Fibroblast of pulmonary artery (primary cell): ENCODE measurements at places on chromosomes 6 and 20.

GRCh38 chr20:50366270-50367103 lies 143.7 kb upstream of the PTPN1 start:
- DNase-seq, result peak; percentile 89

DNA sequence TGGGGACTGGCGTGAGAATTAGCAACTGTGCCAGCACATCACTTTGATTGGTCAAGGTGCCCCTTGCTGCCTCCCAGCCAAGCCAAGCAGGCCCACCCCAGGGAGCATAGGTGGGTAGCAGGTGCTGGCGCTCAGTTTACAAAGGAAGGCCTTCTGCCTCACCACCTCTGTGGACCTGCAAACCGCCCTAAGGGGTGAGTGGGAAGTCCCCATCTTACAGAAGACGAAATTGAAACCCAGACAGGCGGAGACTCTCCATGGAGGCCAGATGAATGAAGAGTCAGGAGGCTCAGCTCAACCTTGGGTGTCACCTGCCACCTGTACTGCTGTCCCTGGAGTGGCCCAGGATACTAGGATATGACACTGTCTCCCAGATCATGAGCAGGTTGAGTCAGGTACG lies 21.5 kb upstream of the MAS1L start:
- no peak for DNase-seq

DNA sequence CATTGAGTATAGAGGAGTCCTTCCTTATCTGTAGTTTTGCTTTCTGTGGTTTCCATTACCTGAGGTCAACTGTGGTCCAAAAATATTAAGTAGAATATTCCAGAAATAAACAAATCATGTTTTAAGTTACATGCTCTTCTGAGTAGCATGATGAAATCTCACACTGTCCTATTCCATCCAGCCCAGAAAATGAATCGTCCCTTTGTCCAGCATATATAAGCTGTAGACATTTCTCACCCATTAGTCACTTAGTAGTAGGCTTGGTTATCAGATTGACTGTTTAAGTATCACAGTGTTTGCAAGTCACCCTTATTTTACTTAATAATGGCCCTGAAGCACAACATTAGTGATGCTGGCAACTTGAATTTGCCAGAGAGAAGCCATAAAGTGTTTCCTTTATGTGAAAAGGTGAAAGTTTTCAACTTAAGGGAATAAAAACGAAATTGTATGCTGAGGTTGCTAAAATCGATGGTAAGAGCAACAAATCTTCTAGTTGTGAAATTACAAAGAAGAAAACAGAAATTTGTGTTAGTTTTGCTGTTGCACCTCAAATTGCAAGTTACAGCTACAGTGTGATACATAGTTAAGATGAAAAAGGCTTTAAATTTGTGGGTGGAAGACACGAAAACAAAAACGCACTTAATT lies 198.6 kb upstream of the SIM1 start:
- peak; percentile 86 for DNase-seq

DNA sequence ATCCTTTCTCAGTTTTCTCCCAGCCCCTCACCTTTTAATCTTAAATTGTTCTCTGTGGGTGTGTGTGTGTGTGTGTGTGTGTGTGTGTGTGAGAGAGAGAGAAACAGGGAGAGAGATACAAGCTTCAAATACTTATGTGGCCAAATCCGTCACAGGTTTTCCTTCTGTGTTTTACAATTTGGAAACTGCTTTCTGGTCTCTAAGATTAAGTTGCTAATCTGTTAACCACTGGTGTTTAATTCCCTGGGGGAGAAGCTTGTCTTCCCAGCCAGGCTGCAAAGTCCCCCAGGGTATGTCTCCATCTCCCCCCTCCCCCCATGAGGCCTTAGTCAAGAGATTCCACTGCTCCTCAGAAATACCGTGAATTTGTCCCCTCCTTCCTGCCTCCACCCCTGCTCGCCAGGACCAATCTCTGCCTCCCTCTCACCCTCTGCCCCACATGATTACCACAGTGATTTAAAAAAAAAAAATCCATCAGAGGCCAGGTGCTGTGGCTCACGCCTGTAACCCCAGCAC lies 49.0 kb downstream of the RIPOR3 start:
- no peak for DNase-seq

DNA sequence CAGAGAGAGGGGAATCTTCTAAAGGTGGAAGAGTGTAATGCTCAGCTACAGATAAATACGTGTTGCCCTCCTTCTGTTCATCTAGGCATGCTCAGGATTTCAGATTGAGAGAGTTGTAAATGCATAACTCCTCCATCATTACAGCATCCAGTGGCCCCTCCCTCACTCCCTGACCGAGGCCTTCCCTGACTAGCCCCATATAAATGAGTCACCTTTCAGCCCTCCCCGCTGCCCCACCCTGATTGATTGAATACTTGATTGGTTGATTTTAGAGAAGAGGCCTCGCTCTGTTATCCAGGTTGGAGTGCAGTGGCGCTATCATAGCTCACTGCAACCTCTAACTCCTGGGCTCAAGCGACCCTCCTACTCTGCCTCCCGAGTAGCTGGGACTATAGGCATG lies 193.7 kb downstream of the EYA2 start:
- DNase-seq, result no peak

DNA sequence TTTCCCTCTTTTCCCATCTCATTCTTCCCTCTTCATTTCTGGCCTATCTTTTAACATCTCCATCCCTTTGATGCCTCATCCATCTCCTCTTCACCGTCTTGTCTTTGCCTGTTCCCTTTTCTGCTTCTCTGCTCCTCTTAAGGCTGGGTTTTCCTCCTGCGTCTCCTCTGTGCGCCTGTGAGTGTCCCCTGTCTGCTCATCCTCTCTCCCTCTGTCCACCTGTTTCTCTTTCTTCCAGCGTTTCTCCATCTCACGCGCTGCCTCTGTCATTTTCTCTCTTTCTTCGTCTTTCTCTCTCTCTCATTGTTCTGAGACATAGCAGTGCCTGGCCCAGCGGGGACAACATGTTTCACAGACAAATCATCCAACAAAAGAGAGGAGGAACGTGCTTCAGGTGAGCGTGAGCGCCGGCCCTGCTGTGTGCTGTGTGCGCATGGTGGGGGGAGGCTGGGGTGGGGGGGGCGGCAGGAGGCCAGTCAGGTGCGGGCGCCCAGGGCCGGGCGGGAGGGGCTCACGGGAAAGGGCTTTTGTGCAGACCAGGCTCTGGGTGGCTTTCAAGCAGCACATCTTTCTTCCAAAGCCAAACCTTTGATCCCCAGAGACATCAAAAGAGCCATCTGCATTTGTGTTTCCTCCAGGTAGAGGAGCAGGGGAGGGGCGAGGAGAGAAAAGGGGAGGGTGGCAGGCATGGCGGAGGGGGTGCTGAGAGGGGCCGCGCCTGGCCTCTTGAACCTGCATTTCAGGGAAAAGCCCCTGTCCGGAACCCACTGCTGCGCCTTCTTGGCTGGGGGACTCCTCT lies 121.3 kb downstream of the VEGFA start:
- no peak for DNase-seq

DNA sequence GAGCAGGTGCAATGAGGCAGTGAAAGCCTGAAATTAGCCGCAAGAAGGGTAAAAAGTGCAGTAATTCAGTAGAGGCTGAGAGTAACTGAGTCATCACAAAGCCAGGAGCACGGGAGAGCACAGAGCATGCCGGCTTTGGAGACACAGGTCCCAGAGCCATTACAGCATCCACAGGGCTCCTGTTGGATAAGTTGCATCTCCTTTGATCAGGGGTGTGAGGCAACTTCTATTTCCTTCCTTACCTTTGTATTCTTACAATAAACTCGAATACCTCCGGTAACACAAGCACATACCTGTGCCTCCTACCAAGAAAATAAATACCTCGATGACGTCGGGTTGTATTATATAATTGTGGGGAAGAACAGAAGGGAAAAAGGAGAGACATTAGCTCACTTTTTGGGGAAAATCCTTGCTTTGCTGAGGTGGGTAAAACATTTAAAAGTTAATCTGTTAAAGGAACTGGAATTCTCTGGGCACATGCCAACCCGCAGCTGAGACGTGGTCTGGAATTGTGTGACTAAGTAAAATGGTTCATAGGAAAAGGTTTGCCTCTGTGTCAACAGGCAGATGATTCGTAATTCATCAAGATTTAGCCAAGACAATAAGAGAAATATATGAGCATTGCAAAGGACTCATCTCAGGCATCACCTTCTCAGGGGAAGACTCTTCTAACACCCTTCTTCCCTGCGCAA lies 360.7 kb upstream of the ZFP64 start:
- DNase-seq, result peak; percentile 42

- no peak for DNase-seq
Observed at GRCh38 chr6:44230034-44230675, 6.8 kb downstream of the SLC29A1 start.

- DNase-seq, result no peak
Observed at GRCh38 chr6:122996794-122997505, 915 bp downstream of the CLVS2 start.

DNA sequence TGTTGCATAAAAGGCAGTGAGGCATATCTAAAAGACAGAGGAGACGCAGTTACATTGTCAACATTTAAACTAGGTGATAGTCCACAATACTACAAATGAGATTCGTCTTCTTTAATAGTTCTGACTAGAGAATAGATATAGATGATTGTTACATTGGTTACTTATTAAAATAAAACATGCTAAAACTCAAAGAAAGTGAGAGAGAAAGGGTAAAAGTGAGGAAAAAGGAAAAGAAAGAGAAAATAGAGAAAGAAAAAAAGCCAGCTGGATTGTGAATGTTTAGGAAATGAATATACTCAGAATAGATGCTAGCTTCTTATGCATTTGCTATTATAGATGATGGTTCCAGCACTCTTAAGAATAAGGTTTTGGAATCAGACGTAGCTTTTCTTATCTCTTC lies 27.7 kb upstream of the FAM162B start:
- no peak for DNase-seq

DNA sequence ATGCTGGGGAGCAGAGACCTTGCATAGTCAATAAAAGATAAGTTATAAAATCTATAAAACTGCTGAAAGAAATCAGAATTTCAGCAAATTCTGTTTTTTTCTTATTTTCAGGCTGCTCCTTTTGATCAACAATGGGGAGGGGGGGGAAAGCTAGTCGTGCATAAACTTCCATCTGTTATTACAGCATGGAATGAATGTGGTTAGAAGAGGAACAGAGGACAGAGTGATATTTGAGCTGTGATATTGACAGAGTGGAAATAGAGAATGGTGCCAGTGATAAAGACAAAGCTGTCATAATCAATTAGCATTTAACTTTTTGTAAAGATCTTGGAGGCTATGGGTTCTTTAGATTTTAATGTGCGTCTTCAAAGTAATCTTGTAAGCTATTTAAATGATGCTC lies 43.4 kb upstream of the QKI start:
- no peak for DNase-seq

GRCh38 chr6:18543051-18543450 lies 155.9 kb downstream of the RNF144B start:
- DNase-seq, result no peak

DNA sequence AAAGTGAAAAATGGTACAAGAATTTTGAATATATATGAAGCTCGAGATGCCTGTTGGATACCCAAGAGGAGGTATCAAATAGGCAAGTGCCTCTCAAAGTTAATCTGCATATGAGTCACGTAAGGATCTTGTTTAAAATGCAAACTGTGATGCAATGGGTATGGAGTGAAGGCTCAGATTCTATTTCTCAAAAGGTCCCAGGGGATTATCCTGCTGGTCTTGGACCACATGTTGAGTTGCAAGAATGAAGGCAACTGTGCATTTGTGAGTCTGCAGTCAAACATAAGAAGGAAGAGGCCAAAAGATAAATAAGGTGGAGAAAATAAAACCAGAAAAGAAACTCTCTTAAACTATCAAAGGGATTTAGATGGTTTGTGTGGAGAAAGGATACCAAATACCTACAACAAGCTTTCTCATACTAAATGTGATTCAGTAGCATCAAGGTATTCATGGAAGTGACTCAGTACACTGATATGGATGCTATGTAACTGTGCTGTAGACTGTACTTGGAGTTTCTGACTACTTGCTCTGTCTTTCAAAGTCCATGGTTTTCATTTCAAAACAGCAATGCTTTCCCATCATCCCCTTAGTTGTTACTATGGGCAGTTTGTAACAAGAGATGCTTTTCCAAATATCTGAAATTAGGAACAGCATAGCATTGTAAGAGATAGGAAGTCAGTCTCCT lies 106.3 kb downstream of the GFRAL start:
- DNase-seq, result peak; percentile 58

DNA sequence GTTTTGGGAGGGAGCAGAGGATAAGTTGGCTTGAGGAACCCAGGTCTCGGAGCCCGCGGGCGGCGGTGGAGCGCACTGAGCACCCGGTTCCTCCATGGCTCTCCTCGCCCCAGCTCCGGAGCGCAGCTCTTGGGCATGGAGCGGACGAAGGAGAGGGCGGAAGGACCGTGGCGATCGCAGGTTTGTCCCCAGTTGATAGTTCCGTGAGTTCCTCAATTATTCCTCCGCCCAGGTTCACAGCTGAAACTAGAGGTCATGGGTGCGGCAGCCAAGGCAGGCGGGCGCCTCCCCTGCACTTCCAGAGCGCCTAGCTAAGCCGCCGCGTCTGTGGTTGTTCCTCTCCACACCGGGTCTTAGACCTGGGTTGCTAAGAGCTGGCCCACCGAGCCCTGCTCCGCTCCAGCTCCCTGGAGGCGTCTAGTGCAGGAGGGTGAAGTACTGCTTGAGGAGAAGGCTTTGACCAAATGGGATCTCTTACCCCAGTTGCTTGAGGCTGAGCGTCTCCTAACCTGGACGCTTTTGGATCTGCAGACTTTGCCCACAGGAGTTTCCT lies at the start of gene HTR1B:
Gene HTR1B (minus strand): TSS at position 184 of the 553 bp plus-strand sequence. CDS start 88 bp downstream, at position 96.
- no peak for DNase-seq

DNA sequence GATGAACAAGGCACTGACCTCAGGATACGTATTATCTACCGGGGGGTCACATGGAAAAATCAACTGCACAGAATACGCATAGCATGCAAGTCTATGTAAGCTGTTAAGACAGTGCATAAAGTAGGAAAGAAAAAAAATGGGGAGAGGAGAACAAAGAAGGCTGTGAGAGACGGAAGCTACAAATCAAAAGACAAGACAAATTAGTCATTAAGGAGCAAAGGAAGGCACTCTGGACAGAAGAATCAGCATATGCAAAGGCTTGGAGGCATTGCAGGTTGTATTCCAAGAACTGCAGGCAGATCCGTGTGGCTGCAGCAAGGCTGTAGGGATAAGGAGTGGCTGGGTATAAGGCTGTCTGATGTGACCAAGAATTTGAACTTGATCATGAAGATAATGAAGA lies 89.0 kb downstream of the NRSN1 start:
- no peak for DNase-seq

DNA sequence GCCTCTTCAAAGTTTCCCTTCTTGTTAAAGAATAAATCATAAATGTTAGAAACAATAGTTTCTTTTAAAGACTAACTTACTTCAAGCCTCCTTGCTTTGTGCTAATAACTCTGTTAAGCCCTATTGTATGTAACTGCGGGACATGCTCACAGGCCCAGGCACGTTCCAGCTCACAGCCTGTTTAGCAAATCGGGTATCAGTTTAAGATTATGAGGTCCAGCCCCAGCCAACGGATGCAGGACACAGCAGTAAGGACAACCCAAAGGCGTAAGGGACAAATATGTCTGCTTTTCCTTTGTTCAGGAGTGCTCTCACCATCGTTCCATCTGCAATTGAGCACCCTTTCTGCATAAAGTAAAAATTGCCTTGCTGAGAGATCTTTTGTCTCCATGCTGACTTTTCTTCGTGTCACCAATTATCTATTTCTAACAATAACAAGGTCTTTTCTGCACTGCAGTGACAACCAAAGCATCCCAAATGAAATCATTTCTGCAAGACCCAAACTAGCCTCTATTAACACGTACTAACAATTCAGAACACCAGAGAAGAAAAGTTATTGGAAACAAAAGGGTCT lies 1.4 kb downstream of the C6orf52 start:
- DNase-seq, result no peak
